IMR-90 (cell line): ENCODE measurements at places on chromosomes 2 and 18. TPM values are rescaled to one million over a fixed set of nuclear protein-coding genes. Genes with fewer than 3 reads are reported as not detected.
A peak's percentile ranks its signal among the peaks of the same experiment; 100 is the strongest.

GRCh38 chr2:25421289-25421688 is 79.6 kb upstream of the DNMT3A start:
- DNase-seq, result no peak

DNA sequence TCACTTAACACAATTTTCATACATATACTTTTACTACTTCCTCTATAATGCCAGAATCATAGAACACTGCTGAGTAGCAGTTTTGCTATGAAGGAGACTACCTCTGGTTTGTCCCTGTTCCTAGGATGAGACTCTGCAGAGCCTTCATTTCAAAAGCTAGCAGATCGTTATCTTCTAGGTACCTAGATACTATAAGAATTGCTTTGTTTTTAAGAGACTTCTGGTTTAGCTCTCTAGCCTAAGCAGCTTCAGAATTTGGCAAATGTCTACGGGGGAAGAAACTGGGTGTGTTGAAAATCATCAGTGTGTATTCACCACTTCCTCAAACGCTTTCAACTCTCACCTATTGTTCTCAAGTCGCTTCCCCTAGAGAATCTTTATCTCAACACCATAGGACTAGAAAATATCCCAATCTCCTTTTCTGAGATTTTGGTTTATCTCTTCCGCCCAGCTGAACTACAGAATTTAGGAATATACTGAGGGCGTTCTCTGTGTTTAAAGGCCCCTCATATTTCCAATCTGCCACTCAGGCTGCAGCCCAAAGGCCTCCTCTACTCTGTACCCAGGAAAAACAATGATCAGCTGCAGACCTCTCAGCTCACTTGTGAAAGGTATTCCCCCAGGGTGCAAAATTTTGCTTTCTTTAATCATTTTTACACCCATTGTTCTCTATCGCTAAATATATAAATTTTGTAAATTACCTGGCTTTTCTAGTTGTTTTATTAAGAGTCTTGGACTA is 28.7 kb downstream of the SMAD2 start:
- no peak for DNase-seq

Gene UGT1A4
- not detected in 2 replicates for total RNA-seq

DNA sequence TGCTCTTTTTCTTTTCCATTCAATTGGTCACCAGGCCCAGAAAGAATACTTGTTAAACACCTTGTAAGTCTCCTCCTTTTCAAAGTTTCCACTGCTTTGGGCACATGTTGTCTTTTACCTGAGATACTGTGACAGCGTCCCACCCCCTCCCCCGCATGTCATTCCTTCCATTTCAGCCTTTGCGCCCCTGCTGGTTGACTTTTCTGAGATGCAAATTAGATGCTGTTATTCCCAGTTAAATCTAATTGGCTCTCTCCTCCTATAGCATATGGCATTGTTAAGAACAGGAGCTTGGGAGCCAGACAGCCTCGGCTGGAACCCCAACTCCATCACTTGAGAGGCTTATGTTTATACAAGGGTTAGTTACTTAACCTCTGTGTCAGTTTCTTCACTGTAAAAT is 80.3 kb upstream of the GAREM1 start:
- no peak for DNase-seq

Gene ANTXR1
- total RNA-seq, result 27.2 and 29.2 TPM in 2 replicates

DNA sequence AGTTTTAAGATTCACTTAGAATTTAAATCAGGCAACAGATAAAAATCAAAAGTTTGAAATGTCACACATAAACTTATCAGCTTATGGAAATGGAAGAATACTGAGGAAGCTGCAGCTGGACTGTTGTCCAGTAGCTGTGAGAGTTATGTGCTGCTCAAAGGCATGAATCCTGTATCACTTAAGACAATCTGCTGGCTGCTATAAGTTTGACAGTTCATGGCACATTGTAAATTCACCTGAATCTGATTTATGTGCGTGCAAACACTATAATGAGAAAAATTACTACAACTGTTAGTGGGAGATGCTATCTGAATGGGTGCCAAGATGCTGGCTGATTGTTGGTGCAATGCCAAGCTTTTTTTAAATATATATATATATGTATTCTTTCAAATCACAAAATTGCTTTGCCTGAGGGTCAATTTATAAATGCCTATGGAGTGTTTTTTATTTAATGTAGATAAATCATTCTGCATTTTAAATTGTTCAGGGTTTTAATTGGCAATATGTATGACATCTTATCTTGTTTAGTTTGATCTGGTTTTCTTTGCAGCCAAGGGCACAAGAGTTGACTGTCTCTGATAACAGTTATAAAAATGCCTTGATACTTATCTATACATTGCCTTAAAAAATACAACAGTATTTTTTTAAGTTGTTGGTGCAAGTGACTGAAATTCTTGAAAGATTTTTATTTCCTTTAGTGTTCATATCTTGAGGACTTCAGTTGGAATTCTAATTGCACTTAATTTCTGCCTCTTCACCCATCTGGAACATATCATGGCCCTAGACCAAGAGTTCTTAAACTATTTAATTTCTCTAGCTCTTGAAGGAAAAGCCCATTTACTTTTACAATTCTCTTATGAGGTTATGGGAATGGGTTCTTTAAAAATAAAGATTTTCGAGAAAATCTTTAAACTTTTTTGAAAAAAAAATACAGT is 48.7 kb downstream of the CAVIN2 start:
- DNase-seq, result no peak

- DNase-seq, result peak; percentile 76
Observed at GRCh38 chr2:67346718-67347407, 50.3 kb upstream of the ETAA1 start.

GRCh38 chr18:23122334-23123229 is 12.7 kb upstream of the CABLES1 start:
- no peak for DNase-seq

Gene LCT
- under 0.01 TPM in 1 of 2 replicates, not detected in the other for total RNA-seq
